ENCODE measurements at places on chromosomes 4 and X.

- peak; percentile 26 for DNase-seq
These were observed 5.3 kb upstream of the STBD1 start for GRCh38 chr4:76301068-76301774.

- DNase-seq: no peak
These were observed 200.2 kb downstream of the DKK2 start for GRCh38 chr4:106835919-106836318.

DNA sequence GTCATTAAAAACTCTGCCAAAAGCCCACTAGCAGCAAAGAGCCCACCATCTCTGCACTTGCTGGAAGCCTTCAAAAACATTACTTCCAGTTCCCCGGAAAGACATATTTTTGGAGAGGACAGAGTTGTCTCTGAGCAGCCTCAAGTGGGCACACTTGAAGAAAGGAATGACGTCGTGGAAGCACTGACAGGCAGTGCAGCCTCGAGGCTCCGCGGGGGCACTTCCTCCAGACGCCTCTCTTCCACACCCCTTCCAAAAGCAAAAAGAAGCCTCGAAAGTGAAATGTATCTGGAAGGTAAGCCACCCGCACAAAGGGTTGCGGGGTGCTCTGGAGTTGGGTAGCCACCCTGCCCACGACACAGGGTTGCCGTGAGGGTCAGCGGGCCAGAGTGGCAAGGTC is 25.9 kb downstream of the OFD1 start:
- DNase-seq: no peak

DNA sequence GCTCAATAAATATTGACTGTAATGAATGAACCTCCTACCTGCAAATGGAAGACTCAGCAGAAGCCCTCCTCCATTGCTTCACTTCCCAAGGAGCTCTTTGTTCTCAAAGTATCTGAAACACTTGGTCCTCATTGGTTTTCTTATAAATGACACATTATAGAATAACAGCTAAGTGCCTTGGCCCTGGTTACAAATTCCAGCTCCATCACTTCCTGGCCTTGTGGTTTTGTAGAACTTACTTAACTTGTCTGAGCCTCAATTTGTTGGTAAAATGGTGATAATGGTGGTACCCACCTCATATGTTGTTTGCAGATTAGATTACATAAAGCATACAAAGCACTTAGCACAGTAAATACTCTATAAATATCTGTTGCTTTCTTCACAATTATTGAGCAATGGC is 25.2 kb upstream of the SMIM20 start:
- DNase-seq: no peak

- no peak for DNase-seq
These were observed 10.2 kb upstream of the MAGEB10 start for GRCh38 chrX:27797575-27797974.

GRCh38 chr4:146159384-146160058 is 16.0 kb upstream of the LSM6 start:
- no peak for DNase-seq

DNA sequence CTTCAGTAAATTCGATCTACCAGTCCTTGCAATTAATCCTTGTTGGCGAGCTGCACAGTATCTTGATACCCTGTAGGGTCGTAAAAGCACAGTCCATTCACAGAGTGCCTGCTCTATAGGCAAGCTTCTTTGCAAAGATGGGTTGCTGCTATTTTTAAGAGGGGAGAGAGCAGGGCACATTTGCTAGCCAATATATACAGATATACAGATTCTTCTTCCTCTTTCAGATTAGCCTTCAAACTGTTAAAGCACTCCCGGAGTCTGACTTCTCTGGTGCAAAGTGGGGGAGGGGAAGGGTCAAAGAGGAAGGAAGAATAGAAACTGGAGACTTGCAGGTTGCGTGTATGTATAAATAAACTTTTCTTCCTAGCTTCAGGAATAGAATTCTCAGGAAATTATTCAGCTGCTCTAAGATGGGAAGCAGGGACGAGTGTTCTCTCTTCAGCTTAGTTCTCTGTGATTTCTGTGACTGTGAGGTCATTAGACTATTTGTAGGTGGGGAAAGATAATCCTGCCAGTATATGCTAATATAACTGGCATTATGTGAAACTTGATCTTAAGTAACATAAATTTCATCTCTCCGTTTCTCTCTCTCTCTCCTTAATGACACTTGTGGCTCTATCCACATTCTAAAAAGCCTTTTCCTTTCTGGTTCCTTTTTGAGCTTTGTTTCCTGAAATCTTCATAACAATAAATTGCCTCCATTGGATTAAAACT is at the start of gene CYSLTR1:
Gene CYSLTR1 (minus strand): TSS at position 242 of the 717 bp plus-strand sequence. CDS start 53,865 bp downstream, outside the sequence.
- no peak for DNase-seq

GRCh38 chr4:99447079-99447478 is 11.9 kb upstream of the ADH7 start:
- DNase-seq: no peak

GRCh38 chrX:70508296-70508911 is 63.8 kb downstream of the DLG3 start:
- DNase-seq: no peak

GRCh38 chr4:5707778-5708448 is 446 bp downstream of the EVC2 start:
- no peak for DNase-seq

DNA sequence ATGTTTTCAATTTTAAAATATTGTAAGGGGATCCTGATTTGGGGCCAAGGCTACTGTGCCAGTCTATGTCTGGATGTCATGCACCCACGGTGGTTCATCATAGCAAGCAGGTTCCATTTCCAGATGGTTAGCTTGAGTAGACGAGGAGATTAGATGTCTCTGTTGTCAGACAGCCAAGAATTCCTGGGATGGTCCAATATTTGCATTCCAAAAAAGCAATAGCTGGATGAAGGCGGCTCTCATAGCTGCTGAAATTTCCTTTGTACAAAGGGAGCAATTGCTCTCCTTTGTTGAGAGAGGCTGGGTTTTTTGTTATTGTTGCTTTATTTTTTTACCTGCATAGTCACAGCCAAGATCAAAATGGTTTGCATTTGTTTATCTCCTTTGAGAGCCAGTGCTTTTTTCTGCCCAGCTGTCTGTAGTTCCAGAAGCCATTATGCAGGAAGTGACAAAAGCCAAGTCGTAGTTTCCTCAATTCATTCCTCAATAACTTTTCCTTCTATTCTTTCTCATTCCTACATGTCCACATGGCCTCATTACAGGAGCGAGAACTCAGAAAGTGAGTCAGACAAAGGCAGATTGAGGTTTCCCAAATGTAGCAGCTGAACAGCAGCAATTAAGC is 107.9 kb downstream of the MMRN1 start:
- DNase-seq: no peak

GRCh38 chr4:2788532-2789103 is 4.3 kb upstream of the SH3BP2 start:
- DNase-seq: no peak

Data from stimulated activated CD4-positive, alpha-beta T cell treated with anti-CD3 and anti-CD28 coated beads, Interleukin-2, amount 100 ng/mL, for 24 hours (primary cell).